ENCODE measurements at places on chromosomes 13 and 19.

GRCh38 chr13:80082396-80083080 is 258.4 kb downstream of the SPRY2 start:
- DNase-seq: no peak

DNA sequence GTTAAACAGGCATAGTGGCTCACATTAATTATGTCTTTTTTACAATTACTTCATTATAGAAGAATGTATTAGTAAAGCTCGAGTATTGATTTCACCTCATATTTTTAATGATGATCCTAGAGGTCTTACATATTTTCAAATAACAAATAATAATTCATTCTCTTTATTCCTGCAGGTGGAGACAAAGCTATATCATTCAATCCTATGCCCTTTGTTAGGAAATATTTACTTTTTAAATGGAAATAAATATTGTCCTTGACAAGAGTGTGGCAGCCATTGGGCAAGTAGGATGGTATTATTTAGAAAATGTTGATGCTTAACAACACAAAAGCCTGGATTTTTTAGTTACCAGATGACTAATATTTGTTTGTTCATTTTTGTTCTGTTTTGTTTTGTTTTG is 127.6 kb downstream of the COG6 start:
- DNase-seq: no peak

- no peak for DNase-seq
These were observed 642 bp downstream of the ZNF571 start for GRCh38 chr19:37593996-37594303.

DNA sequence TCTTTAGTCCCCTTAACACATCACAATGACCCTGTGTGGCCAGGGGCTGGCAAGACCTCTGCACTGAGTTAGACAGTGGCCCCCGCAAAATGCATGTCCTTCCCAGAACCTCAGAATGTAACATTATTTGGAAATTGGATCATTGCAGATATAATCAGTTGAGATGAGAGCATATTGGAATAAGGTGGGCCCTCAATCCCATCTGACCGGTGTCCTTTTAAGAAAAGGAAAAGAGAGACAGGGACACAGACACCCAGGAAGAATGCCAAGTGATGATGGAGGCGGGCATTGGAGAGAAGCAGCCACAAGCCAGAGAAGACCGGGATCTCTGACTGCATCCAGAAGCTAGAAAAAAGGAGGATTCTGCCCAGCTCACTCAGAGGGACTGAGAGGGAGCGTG is 1.8 kb downstream of the FAM187B start:
- DNase-seq: no peak

DNA sequence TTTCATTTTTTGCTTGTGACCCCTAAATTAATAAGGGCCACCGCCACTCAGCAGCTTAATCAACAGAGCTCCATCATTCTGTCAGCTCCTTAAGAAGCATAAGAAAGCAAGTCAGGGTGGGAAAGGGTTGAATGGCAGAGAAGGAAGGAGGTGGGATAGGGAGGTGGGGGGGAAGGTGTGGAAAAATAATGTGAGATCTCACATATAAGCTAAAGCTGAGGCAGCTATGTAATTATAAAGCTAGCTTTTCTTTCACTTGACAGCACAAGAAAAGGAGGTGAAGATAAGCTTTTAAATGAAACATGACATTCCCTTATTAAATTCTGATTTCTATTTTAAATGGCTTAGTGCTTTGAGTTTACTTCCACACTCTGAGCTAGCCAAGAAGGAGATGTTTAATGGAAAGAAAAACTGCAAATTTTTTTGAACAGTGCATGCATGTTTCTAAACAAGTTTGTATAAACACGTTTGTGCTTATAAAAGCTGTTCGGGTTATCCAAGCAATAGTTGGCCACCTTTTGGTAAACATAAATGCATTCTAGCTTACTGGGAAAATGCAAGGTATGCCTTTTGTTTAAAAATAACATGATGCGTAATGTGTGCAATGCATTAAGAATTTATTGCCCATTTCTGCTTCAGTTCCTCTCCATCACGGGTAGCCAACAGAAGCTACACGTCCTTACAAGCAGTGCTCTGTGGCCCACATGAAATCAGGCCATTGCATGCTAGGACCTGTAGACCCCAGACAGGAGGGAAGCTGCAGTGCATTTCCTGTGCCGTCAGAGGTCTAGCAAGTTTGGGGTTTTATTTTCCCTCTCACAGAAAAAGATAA is 96.2 kb downstream of the LHFPL6 start:
- no peak for DNase-seq

DNA sequence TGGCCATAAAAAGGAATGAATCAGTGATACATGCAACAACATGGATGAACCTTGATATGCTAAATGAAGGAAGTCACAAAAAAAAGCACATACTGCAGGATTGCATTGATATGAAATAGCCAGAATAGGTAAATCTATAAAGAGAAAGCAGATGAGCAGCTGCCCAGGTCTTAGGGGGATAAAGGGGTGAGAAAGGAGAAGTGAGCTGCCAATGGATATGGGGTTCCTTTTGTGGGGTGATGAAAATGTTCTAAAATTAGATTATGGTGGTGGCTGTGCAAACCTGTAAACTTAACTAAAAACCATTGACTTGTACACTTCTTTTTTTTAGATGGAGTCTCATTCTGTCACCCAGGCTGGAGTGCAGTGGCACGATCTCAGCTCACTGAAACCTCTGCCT is 12.1 kb downstream of the HAS1 start:
- DNase-seq: no peak

DNA sequence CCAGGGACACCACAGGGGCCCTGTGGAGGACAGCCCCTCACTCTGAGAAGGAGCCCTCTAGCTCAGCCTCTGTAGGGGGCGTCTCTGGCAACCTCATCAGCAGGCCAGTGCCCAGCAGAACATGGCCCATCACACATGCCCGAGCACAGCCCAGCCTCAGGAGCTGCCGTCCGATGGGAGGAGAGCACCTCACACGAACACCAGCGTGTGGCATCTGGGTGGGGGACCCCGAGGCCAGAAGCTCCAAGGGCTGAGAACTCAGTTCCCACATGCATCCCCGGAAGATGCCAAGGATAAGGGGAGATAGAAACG is 11.3 kb downstream of the SH3GL1 start:
- DNase-seq: no peak

DNA sequence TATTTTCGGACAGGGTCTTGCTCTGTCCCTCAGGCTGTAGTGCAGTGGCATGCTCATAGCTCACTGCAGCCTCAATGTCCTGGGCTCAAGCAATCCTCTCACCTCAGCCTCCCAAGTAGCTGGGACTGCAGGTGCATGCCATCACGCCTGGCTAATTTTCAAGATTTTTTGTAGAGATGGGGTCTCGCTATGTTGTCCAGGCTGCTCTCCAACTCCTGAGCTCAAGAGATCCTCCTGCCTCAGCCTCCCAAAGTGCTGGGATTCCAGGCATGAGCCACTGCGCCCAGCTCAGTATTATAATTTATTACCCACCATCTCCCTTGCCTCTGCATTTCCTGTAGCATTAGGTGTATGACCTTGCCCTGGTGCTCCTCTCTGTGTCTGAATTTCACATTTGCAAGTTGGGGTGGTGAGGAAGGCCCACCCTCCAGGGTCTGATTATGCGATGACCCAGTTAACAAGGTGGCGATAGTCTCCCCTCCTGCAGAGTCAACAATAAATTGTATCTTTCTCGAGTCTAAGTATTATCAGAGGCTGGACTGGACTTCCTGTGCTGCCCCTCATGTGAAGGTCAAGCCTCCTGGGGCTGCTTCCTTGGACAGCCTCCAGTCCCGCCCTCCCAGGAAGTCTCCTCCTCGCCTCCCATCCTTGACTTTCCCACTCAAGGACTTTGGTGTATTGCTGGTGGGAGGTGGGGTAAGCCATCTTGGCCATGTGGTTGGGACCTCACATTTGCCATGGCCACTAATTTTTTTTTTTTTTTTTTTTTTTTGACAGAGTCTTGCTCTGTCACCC is 1.5 kb upstream of the TUBB4A start:
- DNase-seq: no peak

DNA sequence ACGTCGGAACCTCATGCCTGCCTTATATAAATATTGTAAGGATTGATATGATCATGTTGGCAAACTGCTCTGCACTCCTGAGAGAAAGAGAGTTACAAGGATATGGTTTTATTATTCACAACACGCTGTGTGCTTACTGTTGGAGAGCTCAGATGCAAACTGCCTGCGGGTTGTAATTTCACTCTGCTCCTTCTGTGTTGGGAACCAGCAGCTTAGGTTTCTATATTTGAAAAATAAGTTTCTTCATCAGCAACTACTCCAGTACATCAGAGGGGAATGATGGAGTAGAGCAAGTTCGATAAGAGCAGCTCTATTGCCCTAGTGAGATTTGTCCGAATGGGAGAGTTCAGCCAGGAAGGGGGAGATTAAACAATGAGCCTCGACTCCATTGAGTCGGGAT is 106.9 kb upstream of the UBL3 start:
- no peak for DNase-seq

- DNase-seq: no peak
These were observed 29.4 kb upstream of the FBXL3 start for GRCh38 chr13:77056382-77056781.

DNA sequence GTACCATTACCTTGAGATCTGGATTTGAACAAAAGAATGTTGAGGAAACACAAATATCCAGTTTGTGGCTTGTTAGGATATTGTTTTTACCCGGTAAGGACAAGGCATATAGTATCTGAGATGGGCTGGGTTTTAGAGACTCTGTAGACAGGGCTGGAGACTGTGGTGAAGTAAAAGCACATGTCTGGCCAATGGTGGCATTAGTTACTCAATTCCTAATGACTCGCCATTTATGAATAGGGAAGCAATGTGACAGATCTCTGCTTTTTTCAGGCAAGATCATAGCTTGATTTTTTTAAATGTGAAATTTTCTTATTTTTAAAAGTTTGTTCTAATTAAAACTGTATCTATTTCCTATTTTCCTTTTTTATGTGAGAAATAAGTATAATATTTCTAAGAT is 371.1 kb upstream of the SPRY2 start:
- DNase-seq: no peak

- no peak for DNase-seq
These were observed 220.1 kb upstream of the SERP2 start for GRCh38 chr13:44153496-44153895.

DNA sequence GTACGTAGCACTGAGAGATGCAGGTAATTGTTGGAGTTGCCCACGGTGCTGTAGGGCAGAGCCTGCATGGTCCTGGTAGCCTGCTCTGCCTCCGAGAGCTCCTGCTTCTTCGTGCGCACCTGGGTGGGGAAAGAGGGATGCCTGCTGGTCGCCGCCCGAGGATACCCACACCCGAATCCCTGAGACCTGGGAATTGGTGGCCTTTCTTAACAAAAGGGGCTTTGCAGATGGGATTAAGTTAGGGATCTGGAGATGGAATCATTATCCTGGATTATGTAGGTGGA is 9.4 kb downstream of the C3 start:
- DNase-seq: no peak
